ENCODE measurements at places on chromosomes 7 and 10.
A peak's percentile ranks its signal among the peaks of the same experiment; 100 is the strongest.

GRCh38 chr7:134458341-134458805, 527 bp downstream of the AKR1B1 start:
- DNase-seq: peak; percentile 46

DNA sequence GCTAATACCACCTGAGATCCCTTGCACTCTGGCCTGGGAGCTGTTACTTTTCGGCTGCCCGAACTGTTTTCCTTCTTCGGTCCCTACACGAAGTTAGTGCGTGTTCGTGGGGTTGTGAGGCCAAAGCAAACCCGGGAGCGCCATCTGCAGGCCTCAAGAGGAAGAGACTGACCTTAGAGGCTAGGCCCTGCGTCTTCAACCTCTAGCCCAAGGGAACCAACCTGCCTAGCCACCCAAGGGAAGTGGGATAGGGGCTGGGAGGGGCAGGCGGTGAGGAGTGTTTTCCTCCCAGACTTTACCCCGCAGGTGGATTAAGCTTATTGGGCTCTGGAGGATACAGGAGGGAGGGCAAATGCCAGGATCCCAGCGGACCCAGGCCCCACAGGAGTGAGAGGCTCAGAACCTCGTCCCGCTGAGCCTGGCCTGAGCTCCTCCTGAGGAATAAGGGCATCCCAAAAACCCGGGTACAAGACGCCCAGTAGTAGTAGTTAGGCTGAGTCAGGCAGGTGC, 1.7 kb upstream of the PAX2 start:
- peak; percentile 61 for DNase-seq

DNA sequence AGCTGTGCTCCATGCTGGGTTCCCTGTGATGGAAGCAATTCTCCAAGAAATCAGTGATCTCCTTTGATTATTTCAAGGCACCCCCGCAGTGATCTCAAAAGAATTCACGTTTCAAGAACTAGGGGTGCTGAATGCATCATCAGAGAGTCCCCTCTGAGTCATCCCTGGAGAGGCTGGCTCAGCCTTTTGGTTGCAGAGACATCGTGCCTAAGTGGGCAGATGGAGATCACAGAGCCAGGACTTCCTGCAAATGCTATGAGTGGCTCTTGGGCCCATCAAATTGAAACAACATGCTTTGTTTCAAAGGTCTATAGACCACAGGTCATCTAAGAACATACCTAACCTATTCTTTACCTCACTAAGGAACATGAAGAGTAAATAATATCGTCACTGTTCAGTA, 41.5 kb upstream of the PLEKHA1 start:
- no peak for DNase-seq

DNA sequence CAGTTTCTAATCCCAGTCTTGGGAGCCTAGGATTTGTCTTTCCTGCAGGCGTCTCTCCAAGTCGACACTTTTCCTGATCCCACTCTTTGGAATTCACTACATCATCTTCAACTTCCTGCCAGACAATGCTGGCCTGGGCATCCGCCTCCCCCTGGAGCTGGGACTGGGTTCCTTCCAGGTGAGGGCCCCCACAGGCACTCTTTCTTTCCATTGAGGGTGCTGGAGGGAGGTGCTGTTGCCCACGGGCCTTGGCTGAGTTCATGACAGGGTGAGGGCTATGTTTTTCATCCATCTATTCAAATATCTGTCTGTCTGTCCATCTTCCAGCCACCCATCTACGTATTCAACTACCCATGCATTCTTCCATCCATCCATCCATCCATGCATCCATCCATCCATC, 12.6 kb downstream of the GHRHR start:
- no peak for DNase-seq

- DNase-seq: no peak
Measured at GRCh38 chr10:88874281-88874680, 5.8 kb upstream of the STAMBPL1 start.

- no peak for DNase-seq
Measured at GRCh38 chr10:76885816-76886215, 751.8 kb downstream of the KCNMA1 start.

GRCh38 chr10:60375293-60376004, 14.2 kb downstream of the ANK3 start:
- no peak for DNase-seq

GRCh38 chr7:79455173-79455790, 1.8 kb upstream of the MAGI2 start:
- peak; percentile 45 for DNase-seq

GRCh38 chr7:127447326-127447945, 54.9 kb upstream of the ZNF800 start:
- DNase-seq: peak; percentile 5

GRCh38 chr10:11329062-11329673, 282.3 kb downstream of the USP6NL start:
- no peak for DNase-seq

DNA sequence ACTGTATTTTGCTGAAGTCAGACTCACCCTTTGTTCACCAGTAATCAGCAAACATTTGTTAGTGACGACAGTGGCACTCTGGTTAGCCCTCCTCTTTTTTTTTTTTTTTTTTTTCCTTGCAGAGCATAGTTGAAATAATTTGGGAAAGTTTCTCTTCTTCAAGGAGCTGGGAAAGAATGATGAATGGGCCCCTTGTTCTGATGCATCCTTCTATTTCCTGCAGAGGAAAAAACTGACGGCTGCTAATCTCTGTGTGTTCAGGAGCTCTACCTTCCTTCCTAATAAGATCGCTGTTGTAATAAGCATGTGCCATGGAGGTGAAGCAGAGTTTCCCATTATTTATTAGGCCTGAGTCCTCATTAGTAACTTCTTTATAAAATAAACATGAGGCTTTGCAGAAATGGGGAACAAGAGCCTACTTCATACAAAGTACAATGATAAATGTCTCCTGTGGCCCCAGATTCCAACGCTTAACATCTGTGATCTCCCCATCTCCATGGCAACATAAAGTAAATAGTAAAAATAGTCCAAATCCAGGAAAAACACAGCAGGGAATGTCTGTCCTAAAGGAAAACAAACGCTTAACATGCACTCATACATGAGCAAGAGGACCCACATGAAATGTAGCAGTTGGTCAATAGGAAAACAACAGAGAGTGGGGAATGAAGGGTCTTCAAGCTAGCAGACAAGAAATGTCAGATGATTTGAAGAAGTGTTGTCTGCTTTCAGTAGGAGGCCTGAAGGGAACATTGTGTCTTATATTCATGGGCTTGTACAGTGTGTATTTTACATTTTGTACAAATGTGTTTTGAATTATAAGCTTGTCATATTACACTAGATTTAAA, 59.1 kb upstream of the CALD1 start:
- DNase-seq: no peak

- DNase-seq: no peak
Measured at GRCh38 chr7:87534072-87534471, 58.6 kb upstream of the ABCB4 start.

GRCh38 chr7:47320296-47320695, 261.6 kb downstream of the TNS3 start:
- DNase-seq: no peak

DNA sequence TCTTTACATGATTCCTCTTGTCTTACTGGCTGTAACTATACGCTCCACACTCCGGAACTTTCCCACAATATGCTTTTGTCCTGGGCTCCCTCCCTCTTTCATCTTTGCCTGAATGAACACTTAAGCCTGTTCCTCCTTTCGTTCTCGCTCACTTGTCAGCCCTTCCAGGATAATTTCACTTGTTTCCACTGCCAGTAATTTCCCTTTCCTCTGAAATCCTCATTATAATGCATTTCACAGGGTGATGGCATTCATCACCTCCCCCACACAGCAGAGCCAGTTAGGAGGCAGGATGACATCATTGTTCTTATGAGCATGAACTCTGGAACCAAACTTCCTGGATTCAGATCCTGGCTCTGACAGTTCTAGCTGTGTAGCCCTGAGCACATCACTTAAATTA, 372.6 kb downstream of the GPR158 start:
- DNase-seq: peak; percentile 29

DNA sequence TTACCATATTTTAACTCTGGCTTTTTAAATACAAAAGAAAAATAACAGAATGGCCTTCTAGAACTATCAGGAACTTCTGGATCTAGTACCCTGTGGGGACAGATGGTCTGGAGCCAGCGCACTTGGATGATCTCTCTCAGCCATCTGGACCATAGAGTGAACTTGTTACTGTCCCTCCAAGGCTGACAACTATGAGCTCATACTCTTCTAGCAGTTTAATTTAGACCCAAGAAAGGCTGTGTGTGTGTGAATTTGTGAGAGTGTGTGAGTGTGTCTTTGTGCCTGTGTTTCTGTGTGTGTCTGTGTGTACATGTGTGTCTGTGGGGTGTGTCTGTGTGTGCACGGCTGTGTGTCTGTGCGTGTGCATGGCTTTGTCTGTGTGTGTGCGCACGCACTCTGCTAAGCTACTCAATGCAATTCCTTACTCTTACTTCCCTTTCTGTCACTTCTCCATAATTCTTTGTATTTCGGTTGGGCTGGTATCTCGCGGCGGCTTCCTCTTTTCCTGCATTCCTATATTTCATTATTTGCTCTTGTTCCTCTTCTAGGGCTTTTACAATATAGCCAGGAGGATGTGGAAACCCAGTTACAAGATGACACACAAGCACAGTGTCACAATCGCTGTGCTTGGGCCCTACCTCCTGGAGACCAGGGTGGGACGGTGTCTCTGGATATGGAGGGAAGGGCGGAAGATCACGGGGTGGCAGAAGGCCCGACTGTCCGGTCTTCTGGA, 51.9 kb downstream of the IKZF1 start:
- DNase-seq: peak; percentile 56

Data from globus pallidus (tissue), 1 donor.